ENCODE measurements at places on chromosomes 1 and 21.
A peak's percentile ranks its signal among the peaks of the same experiment; 100 is the strongest.

DNA sequence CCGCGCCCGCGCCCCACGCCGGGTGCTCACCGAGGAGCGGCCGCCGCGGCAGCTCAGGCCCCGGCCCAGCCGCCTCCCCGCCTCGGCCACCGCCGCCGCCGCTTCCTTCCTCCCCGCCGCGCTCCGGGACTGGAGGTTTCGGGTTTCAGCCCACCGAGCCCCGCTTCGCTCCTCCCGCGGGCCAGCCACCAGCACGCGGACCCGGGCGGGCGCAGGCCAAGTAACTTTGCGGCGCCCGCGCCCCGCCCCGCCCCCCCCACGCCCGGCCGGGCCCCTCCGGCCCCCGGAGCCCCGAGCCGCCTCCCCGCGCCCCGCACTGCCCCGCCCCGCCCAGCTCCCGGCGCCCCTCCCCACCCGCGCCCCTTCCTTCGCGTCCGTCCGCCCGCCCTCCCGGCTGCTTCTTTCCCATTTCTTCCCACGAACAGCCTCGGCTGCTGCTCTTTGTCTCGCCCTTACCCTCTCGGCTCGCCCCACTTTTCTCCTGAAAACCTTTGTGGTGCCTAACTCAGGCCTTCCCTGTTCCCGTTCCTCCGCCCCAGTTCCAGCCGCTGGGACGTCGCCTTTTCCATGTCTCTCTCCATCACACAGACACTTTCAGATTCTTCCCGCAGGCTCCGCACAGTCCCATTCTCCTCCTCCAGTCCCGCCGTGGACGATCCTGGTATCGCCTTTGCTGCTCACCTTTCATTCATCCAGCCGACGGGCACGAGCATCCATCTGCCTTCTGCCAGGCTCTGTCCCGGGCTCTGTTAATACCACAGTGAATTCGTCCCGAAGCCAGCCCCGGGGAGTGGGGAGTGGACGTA, at the start of gene GPR161:
TSS of gene GPR161 (minus strand) at position 222 of the 806 bp plus-strand sequence. CDS start 32,080 bp downstream, outside the sequence.
- peak; percentile 72 for DNase-seq

- no peak for DNase-seq
Observed at GRCh38 chr21:25425156-25425555, 182.1 kb downstream of the MRPL39 start.

DNA sequence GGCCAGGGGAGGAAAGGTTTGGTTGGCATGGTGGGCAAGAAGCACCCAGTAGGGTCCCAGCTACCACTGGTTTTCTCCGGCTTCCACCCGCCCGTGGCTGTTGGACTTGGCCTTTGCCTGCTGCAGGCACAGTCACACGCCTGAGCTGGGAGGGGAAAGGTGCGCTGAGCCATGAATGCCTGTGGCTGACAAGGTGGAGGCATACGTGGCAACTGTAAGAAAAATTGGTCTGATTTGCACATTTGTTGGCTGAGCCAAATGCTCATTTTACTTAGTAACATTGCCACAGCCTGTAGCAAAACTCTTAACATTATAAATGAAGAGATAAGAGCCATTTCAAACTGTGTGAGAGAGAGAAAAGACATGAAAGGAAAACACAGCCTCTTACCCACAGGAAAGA, 191.6 kb downstream of the PTPRC start:
- no peak for DNase-seq

DNA sequence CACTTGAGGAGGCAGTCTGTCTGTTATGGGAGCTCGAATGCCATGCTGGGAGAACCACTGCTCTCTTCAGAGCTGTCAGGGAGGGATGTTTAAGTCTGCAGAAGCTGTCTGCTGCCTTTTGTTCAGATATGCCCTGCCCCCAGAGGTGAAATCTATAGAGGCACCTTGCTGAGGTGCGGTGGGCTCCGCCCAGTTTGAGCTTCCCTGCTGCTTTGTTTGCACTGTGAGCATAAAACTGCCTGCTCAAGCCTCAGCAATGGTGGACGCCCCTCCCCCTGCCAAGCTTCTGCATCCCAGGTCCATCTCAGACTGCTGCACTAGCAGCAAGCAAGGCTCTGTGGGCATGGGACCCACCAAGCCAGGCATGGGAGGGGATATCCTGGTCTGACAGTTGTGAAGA, 247.5 kb downstream of the LMX1A start:
- no peak for DNase-seq

GRCh38 chr1:182410138-182410537, 9.7 kb upstream of the TEDDM1 start:
- DNase-seq: no peak

DNA sequence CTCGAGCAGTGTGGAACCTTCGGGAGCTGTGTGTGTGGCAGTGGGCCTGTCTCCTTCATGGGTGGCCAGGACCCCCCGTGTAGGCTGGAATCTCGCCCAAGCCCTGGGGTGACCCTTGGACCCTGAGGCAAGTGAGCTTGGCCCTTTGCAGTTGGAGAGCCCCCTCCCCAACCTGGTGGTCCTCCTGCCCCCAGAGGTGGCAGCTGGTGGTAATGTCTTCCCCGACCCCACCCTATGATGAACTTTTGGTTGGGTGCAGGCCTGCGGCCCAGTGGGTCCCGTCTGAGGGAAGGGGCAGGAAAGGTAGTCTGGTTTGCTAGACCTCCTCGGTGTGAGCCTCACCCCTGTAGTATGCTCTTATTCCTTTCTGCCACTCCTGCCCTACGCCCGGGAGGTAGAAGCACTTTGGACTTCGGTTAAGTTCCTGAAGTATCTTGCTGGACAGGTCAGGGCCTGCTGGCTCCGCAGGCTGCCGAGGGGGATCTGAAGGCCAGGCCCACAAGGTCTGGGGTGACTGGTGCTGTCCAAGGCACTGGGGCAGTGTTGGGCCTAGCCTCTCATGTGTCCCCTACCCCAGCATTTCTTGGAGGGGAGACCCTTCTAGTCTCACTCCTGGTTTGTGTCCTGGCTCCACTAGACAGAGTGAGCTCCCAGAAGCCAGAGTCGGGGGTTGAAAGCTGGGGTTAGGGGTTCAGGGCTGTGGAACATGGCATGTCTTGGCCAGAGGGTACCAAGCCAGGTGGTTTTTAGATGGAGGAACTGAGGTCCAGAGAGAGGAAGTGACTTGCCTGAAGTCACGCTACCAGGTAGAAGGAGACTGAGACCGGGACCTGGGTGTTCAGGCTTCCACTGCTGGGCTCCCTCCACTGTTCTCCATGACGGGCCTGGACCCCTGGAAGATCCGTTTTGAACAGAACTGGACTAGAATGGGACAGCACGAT, 1.8 kb downstream of the ZNF362 start:
- peak; percentile 76 for DNase-seq

DNA sequence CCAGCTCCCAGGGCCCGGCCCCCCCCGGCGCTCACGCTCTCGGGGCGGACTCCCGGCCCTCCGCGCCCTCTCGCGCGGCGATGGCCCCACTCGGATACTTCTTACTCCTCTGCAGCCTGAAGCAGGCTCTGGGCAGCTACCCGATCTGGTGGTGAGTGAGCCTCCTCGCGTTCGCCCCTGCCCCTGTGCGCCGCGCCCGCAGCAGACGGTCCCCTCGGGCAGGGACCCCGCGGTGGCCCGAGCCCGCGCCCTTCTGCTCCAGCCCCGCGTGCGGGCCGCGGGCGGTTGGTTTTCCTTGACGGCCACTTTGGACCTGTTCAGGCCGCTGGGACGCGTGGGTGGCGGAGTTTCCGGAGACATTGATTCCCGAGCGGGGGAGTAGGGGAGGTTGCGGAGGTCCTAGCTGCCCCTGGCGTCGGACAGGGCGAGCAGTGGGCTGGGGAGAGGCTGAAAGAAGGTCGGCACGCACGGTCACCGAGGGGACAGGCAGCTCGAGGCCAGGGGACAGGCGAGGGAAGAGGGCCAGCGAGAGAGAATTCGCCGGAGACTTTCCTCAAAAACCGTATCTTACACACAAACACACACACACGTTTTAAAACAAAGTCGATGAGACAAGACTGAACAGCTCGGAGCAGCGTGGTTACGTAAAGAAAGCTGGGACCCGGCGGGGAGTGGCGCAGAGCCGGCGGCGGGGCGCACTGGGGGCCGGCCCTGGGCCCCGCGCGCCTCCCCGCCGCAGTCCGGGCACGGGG, 427 bp downstream of the WNT3A start:
- DNase-seq: no peak

DNA sequence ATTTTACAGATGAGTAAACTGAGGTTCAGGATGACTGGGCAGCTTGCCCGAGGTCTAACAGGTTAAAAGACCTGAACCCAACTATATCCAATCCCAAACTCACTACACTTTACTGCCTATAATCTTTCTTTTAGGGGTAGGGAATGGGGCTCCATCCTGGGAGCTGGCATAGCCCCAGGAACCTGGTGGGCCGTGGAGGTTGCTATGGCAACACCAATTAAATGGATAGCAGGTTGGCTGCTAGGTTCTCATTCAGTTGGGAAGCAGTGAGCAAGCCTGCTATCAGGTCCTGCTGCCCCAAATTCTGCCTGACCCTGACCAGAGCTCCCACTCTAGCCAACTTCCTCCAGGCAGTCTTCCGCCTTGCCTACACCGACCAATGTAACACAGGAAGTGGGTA, 40.9 kb downstream of the LRP8 start:
- DNase-seq: no peak

GRCh38 chr1:114218361-114219171, 64.9 kb upstream of the SYT6 start:
- no peak for DNase-seq

- DNase-seq: no peak
Observed at GRCh38 chr1:98669355-98670296, 8.1 kb downstream of the SNX7 start.

GRCh38 chr1:150235294-150235851, 539 bp downstream of the ANP32E start:
- DNase-seq: peak; percentile 10

GRCh38 chr1:51750218-51750617, 128.3 kb downstream of the NRDC start:
- DNase-seq: no peak

DNA sequence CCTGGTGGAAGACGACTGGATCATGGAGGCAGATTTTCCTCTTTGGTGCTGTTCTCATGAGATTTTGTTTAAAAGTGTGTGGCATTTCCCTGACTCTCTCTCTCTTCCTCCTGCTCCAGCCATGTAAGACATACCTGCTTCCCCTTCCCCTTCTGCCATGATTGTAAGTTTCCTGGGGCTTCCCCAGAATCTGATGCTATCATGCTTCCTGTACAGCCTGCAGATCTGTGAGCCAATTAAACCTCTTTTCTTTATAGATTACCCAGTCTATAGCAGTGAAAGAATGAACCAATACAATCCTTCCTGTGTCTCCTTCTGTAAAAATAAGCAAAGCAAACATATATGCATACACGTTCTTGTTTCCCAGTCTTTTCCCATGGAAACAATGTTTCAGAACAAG, 273.2 kb downstream of the DYRK1A start:
- DNase-seq: no peak

DNA sequence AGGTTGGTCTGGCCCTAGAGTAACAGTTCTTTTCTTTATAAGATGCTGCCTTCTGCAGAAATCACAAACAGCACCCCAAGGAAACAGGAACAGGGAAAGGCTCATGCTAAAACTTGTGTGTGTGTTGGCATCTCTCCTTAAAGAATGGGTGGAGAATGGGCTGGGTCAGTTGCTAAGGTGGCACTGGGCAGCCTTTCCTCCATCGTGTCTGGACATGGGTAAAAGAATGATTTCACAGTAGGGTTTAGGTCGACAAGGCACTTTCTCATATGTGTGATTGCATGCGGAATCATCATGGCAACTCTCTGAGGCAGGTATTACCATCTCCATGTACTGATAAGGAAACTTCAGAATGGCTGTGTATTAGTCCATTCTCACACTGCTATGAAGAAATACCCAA, 40.3 kb downstream of the LRRN2 start:
- DNase-seq: no peak

- DNase-seq: peak; percentile 76
Observed at GRCh38 chr1:200038981-200039848, 11.7 kb downstream of the NR5A2 start.

DNA sequence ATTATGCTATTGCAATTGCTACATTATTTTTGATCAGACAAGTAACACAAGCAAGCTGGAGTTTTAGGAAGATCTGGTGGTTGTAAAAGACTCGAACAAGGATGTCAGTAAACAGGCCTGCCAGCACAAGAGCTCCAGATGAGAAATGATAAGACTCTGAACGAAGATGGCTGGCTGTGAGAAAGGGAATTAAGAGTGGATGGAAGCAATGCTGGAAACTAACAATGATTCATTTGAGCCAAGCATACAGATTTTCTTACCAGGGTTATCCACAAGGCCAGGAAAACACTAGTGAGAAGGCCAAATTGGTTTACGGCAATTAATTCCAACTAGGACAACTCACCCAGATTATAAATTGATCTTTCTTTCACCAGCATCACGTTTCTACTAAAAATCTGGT, 54.2 kb downstream of the NRIP1 start:
- no peak for DNase-seq

DNA sequence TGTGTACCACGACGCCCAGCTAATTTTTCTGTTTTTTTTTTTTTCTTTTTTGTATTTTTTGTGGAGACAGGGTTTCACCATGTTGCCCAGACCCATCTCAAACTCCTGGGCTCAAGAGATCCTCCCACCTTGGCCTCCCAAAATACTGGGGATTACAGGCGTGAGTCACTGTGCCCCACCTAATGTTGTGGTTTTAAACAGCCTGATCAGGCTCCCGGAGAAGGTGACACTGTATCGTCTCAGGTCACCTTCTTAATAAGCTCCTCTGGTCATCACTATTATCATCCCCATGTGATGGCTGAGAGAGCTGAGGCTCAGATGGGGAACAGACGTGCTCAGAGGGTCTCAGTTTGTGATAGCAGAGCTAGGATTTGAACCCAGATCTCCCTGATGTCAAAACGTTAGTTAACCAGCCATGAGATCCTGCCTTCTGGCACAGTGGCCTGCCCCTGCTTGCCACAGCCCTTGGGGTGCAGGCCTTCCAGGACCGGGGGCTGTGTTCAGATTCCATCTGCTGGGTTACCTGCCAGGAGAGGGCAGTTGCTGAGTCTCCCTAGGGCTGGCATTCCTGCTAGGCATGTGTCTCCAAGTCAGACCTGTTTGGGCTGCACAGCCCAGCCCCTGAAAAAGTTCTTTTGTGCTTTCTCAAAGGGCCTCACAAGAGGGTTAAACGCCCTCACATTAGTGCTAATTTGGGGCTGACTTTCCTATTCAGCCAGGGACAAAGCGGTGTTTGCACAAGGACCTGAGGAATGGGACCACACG, 32.7 kb upstream of the GRHL3 start:
- no peak for DNase-seq

DNA sequence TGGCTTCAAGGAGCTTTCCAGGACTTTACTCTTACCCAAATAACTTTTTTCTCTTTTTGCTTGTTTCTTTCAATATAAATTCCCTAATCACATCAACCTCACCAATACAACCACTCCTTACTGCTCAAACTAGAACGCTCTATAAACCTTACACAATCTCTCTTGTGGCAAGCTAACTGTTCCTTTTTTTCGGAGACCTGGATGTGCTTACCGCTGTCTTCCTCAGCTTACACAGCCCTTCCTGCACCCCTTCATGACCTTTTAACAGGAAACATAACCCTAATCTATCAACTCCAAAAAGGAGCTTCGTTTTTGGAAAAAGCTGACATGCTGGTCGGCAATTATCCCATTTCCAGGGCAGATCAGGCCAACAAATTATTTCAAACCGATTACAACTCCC, 24.1 kb upstream of the SLC2A5 start:
- DNase-seq: no peak

- no peak for DNase-seq
Observed at GRCh38 chr1:66751160-66751559, 1.1 kb upstream of the DYNLT5 start.

- DNase-seq: peak; percentile 29
Observed at GRCh38 chr1:181514298-181515290, 31.3 kb downstream of the CACNA1E start.
